ENCODE measurements at places on chromosomes 4 and X. TPM values are rescaled to one million over a fixed set of nuclear protein-coding genes. Genes with fewer than 3 reads are reported as not detected.

RASSF6 gene
- 0.62 TPM for total RNA-seq

DNA sequence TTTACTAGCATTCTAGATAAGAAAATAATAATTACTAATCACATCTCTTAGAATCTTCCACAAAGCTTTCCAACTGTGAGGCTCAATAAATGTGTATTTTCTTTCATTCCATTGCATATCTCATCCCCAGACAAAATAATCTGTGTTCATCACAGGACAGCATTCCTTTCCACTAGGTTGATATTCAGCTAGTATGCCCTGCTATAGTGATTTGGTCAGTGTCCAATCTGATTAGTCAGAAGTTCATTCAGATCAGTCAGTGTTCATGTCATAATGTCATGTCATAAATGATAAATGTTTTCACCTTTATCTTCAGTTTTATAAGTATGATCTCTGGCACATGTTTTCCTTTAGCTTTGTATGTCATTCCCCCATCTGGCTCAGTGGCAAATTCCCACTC is 611.4 kb downstream of the KCTD8 start:
- no peak for DNase-seq
- H3K27me3 ChIP-seq, result no peaks in the 10 kb centered on the region
- no peaks in the 10 kb centered on the region for H3K36me3 ChIP-seq
- no peak overlapping the region for H3K27ac ChIP-seq
- no peak overlapping the region for H3K4me3 ChIP-seq

- H3K4me1 ChIP-seq, result no peaks in the 10 kb centered on the region
- H3K27me3 ChIP-seq, result no peaks in the 10 kb centered on the region
- no peak overlapping the region for H3K4me3 ChIP-seq
These were observed 456.4 kb upstream of the TEX13C start for GRCh38 chrX:124863303-124863702.

DNA sequence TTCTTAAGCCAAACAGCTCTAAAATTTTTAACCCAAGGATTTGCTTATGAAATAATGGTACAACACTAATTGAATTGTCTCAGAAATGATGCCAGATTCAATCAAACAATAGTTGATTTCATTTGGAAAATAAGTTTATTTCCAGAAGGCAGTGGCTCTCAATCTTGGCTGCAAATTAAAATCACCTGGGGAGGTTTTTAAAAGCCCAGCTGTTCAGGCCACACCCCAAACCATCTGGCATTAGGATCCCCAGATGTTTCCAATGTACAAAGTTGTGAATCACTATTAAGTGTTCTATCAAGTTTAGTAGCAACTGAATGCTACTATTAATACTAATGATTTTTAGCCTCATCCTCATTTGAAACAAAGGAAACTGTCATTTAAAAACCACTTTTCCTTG is 22.2 kb downstream of the TMEM184C start:
- H3K4me1 ChIP-seq, result peaks cover 5% of the 10 kb centered on the region
- no peak overlapping the region for H3K27ac ChIP-seq
- no peaks in the 10 kb centered on the region for H3K27me3 ChIP-seq
- no peak overlapping the region for H3K4me3 ChIP-seq

FGF13 gene
- total RNA-seq, result 0.24 TPM

DNA sequence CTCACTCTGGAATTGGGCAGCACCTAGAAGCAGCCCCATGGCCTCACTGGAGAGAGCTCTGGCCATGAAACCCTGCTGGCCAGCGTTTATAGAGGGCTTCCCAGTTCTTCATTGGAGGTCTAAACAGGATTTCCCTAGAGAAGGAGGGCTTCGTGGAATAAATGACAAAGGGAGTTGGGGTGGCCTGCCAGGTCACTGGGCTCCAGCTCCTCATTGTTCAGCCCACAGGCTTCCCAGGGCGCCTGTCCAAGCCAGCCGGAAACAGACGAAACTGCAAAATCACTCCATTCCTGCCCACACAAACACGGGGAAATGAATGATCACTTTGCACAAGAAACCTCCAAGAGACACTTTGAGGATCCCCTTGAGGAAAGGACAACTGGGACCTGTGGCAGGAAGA is 189.7 kb downstream of the TSPAN5 start:
- no peaks in the 10 kb centered on the region for H3K36me3 ChIP-seq
- H3K4me1 ChIP-seq, result no peaks in the 10 kb centered on the region
- no peak for DNase-seq
- no peaks in the 10 kb centered on the region for H3K27me3 ChIP-seq

DNA sequence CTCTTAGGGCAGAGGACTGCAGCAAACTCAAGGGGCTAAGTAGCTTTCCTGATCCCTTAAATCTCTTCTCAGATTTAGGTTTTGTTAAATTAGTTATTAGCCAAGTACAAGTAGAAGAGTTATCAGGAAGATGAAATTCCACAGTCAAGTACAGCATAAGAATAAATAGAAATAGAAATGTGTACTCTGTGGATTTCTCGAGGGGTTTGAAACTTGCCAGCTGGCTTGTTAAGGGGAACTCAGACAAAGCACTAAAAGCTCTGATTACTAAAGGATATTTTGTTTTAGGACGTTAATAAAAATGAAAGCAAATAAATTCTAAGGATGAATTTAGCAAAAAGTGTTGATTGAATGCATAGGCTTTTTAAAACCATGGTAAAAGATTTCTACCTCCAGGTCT is 654.6 kb downstream of the RAPGEF2 start:
- no peak overlapping the region for H3K27ac ChIP-seq
- no peak for DNase-seq
- H3K4me1 ChIP-seq, result no peaks in the 10 kb centered on the region
- no peaks in the 10 kb centered on the region for H3K27me3 ChIP-seq
- H3K36me3 ChIP-seq, result no peaks in the 10 kb centered on the region
- H3K4me3 ChIP-seq, result no peak overlapping the region
